Parietal lobe (tissue), 2 donors: ENCODE measurements at places on chromosomes 2 and 18. TPM values are rescaled to one million over a fixed set of nuclear protein-coding genes. Genes with fewer than 3 reads are reported as not detected.

Gene TMEM178A
- 32.2 TPM for total RNA-seq

Gene HOXD1
- total RNA-seq, result not detected

Gene PARD3B
- 8.8 TPM for total RNA-seq

Gene ITGB1BP1
- total RNA-seq, result 73.6 TPM

Gene LCT
- not detected for total RNA-seq

Gene SLC66A3
- total RNA-seq, result 11.6 TPM

Gene LRRC30
- not detected for total RNA-seq

Gene SH3BP4
- total RNA-seq, result 14.4 TPM

Gene RESP18
- total RNA-seq, result not detected

Gene RPRD1A
- 137 TPM for total RNA-seq

Gene EPAS1
- total RNA-seq, result 12.2 TPM

Gene RAB31
- 19.7 TPM for total RNA-seq

Gene DOK6
- total RNA-seq, result 94.5 TPM
